Left lobe of liver (tissue), 2 donors: ENCODE measurements at places on chromosomes 7 and 10. TPM values are rescaled to one million over a fixed set of nuclear protein-coding genes. Genes with fewer than 3 reads are reported as not detected.

DNA sequence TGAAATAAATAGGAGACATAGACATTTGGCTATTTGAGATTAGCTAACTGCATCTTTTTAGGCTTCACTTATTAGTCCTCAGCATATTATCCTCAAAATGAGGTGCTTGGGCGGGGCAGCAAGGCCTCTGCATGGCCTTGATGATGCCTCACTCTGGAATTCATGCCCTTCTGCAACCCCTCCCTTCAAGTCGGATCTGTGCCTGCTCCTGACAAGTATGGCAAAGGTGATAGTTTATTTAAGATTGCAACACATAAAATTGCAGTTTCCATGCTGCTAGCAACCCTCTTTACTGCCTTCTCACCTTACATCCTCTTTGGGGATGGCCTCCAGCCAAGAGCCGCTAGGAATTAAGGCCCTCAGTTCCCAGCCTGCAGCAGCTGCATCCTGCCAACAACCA, 241.3 kb upstream of the ADARB2 start:
- DNase-seq, result no peak

DNA sequence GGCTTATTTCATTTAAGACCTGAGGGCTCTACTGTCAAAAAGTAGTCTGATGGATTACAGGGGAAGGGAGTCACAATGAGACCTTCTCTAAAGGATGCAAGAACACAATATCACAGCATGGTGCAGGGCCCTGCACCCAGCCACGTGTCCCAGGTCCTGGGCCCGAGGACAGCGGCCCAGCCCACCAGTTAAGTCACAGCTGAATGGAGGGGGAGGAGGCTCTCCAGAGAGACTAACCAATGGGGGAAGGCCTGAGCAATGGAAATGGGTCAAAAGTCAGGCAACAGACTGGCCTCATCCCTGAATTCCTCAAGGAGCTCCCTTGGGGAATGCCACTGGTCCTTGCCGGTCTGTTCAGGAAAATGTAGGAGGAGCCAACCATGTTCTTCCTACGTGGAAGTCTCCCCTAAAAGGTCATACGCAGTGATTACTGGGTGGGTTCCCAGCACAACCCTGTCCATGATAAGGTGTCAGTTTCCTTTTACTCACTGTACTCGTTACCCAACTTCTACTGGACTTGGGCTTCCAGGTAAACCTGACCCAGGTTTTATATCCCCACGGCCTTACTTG, 28.3 kb downstream of the CCDC3 start:
- DNase-seq, result no peak

- peak; percentile 72 for DNase-seq
Observed at GRCh38 chr10:4947635-4948596, 15.3 kb upstream of the AKR1C1 start.

- DNase-seq, result no peak
Observed at GRCh38 chr10:88070080-88070880, 206.9 kb downstream of the PTEN start.

DNA sequence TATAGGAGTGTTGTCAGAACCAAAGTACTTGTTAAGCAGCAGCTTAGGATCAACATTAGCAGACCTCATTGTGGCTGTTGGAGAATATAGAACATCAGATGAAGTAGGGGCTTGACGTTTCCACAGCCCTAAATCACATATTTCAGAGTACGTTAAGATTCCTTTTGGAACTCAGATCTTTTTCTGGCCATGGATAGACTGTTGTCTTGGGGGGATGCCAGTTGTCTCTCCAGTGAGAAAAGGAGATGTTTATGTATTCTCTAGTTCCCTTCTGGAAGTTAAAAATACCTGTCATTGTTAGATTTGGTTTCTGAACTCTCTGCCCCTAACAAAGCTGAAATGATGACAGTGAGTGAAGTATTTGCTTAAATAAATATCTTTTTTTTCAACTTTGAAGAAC, 191.3 kb downstream of the AUTS2 start:
- DNase-seq, result no peak

DNA sequence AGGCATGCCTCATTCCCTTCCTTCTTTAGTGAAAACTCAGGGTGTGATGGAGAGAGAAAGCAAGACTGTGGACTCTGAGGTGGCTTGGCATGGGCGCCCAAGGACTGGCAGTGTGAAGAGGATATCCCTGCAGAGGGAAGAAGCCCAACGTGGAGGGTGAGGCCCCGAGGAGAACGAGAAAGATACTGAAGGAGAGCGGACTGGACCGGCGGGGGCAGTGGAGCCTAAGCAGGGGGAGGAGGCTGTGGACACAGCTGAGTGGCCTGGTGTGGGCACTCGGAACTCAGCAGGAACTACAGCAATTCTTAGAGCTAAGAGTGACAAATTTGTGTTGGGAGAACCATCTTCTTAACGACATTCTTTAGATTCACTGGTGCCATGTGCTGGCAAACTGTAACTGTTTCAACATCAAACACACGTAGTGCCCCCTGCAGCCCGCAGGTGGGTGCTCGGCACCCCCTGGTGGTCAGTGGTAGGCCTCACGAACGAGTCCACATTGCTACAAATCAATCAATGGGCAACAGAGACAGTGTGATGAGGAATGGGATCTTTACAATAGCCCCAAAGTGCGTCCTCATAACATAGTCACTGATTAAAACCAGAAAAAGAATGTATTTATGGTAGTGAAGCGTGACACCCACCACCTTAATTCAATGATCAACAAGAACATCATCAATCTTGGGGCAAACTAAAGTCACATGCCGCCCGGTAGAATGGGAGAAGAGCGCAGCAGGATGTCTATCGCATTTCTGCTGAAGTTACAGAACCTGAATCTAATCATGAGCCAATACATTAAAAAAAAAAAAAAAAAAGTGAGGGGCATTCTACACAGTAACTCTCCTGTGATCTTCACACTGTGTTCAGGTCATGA, 2.0 kb upstream of the SFTPA1 start:
- DNase-seq, result no peak

- DNase-seq, result peak; percentile 79
Observed at GRCh38 chr10:77533887-77534278, 103.7 kb downstream of the KCNMA1 start.

DNA sequence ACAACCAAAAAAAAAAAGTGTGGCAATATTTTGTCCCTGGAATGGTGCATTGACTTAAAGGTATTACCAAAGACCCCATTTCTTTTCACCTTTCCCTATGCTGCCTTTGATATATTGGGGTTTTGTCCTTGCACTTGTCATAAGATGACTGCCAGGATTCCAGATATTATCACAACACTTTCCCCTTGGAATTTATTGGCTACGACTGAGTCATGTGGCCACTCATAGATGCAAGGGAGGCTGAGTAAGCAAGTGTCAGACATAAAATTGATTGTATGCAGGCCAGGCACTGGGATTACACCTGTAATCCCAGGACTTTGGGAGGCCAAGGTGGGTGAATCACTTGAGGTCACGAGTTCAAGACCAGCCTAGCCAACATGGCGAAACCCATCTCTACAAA, 83.6 kb downstream of the PPP1R3C start:
- DNase-seq, result no peak

DNA sequence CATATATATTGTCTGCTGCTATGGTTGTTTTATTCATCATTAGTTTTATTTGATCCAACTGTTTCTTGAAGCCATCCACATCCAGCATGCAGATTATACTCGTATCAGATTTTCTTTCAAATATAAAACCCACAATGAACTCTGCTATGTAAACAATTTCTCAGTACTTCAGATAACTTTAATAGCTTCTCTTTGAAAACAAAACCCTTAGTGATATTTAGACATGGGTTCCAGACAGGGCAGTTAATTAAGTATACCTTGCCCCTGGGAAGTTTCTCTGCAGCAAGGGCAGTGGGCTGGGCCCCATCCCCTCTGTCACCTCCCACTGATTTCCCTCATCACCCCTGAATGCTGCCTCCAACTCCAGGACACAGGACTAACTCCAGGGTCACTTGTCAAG, 104.3 kb downstream of the GFRA1 start:
- DNase-seq, result no peak

- DNase-seq, result no peak
Observed at GRCh38 chr7:1883834-1884582, 213.9 kb downstream of the ELFN1 start.

- no peak for DNase-seq
Observed at GRCh38 chr10:126702181-126702580, 31.7 kb upstream of the C10orf90 start.

DNA sequence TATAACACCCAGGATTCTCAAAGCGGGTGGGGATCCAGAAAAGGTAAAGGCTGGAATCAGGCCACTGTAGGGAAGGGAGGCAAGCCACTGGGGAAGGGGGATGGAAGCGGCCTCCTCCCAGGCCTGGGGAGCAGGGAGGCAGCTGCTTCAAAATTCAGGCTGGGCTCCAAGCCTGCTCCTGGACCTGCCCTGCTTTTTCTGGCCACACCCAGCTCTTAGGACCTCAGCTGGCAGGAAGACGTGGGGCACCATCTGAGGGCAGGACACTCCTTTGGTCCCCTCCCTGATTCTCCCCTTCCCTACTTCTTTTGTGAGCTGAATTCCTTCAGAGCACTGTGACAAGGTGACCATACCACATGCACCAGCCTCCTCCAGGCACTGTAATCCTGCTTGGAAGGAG, 4.6 kb upstream of the LBX1 start:
- no peak for DNase-seq

DNA sequence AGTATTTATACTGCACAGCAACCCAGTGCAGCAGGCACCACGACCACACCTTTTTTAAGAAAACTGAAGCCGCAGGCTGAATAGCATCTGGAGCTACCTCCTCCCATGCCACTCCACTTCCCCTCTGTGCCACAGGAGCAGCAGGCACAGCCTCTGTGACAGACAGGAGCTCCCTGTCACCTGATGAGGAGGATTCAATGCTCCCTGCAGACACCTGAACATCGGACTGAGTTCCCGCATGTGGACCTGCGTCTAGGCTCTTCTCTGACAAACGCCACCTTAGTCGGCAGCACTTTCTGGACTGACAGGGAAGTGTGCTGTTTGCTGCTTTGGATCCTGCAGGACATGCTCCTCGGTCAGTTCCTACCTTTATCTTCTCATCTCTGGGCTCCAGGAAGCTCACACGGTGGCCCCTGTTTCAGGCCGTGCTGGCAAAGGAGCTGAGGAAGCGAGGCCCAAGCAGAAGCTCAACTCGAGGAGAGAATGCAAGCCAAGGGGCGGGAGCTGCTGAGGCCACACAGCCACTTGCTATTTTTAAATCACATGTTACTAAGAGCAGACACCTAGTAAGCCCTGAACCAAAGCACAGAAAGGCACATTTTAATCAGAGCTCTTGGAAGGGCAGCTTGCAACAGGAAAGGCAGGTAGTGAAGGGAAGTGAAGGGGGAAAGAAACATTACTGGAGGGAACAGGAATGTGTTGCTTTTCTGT, 56.6 kb downstream of the VOPP1 start:
- DNase-seq, result no peak

- no peak for DNase-seq
Observed at GRCh38 chr7:118286131-118286530, 61.6 kb downstream of the ANKRD7 start.

DNA sequence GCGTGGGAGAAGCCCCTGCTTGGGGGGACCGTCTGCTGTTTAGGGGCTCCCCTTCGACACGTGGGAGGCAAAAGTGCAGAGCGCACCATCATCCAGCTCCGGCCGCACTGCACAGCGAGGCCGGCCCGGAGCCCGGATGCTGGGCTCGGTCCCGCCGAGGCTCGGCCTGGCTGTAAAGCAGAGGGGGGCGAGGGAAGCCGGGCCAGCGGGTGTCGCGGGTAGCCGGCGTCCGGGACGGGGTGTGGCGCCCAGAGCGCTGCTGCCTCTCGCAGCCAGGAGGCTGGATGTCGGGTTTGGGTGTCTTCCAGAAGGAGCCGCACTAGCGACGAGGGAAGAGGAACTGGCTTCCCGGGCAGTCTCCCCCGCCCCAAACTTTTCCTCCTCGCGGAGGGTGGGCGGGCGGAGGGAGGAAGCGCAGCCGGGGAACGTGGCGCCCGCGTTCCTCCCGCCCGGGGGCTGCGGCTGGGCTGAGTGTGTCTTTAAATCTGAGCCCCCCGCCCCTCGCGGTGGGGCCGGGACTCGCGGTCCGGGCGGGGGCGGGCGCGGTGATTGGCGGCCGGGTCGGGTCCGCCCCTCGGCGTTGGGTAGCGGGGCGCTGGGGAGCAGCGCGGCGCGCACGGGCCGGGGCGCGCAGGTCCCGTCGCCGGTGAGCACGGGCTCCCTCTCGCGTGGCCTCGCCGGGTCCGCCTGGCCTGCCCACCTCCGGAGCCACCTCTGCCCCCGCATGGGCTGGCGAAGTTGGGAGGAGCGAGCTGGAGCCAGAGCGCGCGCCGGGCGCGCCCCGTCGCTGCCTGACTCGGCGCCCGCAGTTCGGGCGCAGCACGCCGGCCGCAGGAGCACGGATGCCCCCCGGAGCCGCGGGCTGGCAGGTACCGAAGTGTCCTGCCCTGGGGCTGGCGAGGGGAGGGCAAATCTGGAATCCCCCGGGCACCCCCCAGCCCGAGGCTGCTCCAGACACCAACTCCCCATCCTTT, at the start of gene PALD1:
PALD1 (plus strand) TSS at position 577 of the 974 bp plus-strand sequence. CDS start 47,185 bp downstream, outside the sequence.
- peak; percentile 63 for DNase-seq

DNA sequence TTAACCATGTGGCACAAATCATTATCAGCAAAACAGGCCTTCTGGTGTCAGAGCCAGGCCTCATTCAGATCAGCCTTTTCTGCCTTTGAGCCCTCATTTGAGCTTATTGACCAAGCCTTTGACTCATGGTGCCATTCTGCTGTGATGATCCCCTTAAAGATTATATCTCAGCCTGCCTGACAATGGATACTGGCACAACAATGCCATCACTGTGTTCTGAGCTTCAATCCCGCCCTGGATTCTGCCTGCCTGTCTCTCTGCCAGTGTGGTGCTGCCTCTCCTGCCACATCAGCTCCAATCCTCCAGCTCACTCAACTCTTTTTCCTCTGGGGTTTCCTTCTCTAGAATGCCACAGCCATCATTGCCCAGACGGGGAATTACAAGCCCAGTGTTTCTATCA, 52.6 kb downstream of the SRI start:
- no peak for DNase-seq

DNA sequence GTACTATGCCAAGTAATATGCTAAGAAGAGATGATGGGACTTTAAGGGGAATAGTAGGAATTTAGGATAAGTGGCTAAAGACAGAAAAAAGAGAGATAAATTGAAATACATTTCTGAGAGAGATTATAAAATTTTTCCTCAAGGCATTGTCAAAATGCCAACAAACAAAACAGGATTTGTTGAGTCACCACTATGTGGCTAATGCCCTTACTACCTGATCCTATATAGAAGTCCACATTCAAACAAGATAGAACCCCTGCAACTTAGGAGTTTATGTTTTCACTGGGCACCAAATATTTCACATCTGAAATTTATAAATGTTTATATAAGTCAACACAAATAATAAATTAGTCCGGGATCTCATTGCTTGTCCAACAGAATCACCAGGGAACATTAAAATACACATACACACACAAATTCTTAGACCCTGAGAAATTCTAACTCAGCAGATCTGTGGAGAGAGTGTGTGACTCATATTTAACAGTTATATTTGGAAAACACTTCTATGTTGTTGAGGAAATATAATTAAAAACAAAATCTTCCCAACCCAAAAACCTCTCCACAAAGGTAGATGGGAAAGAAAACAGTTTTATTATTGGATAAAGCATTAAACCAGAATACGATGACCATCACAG, 154.3 kb downstream of the PPP1R3A start:
- DNase-seq, result no peak

MCM7 gene
- 17.7 TPM for total RNA-seq

MACC1 gene
- total RNA-seq, result 0.38 TPM

OR9A2 gene
- total RNA-seq, result not detected

GALNT17 gene
- total RNA-seq, result 0.18 TPM

GPR146 gene
- total RNA-seq, result 28.1 TPM

ADIRF gene
- total RNA-seq, result 79.3 TPM

CALML3 gene
- total RNA-seq, result not detected

NRP1 gene
- total RNA-seq, result 20.6 TPM
